Body of pancreas (tissue), 4 donors: ENCODE measurements at places on chromosomes 12 and 14. TPM values are rescaled to one million over a fixed set of nuclear protein-coding genes. Genes with fewer than 3 reads are reported as not detected.
A peak's percentile ranks its signal among the peaks of the same experiment; 100 is the strongest.

DNA sequence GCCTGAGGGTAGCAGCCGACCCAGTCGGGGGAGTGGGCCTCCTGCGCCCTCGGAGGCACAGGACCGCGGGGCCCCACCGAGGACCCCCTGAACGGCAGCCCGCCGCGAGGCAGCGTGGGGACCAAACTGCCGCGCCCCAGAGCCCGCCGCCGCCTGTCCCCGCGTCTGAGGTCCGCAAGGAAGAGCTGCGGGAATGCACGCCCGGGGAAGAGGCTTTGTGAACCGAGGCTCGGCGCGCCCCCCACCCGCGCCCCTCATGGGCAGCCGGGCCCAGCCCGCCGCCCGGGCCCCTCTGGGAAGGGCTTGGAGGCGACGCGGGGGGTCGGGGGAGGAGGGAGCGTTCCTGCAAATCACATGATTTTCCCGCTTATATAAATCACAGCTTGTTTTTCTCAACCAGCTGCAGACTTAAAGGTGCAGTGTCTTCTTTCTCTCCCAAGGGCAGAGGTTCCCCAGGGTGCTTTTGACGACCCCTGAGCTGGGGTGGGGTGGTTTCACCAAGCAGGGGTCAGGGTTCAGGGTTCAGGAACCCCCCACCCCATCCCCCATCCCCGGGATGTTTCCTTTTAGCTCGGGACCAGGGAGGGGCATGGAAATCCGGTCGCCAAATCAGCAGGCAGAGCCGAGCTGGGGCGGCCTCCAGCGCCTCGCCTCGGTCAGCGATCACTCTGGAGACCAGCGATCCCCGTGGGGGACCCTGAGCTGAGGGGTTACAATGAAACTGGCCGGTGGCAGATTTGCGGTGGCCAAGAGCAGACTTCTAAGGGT is 44.7 kb upstream of the ATP23 start:
- no peaks in the 10 kb centered on the region for H3K27me3 ChIP-seq
- peak overlapping the region; percentile 74 for H3K4me3 ChIP-seq
- peaks cover 58% of the 10 kb centered on the region for H3K4me1 ChIP-seq
- peak overlapping the region; percentile 87 for H3K27ac ChIP-seq
- DNase-seq, result peak; percentile 73

- H3K27me3 ChIP-seq, result no peaks in the 10 kb centered on the region
- no peaks in the 10 kb centered on the region for H3K36me3 ChIP-seq
These were observed 2.7 kb downstream of the KLRF1 start for GRCh38 chr12:9829982-9830381.

GRCh38 chr14:103209506-103209905 is 86.2 kb downstream of the TNFAIP2 start:
- H3K36me3 ChIP-seq, result no peaks in the 10 kb centered on the region
- H3K27ac ChIP-seq, result no peak overlapping the region
- H3K4me1 ChIP-seq, result peaks cover 22% of the 10 kb centered on the region
- no peak overlapping the region for H3K4me3 ChIP-seq

GRCh38 chr12:89597210-89597609 is 71.4 kb upstream of the POC1B start:
- H3K4me3 ChIP-seq, result no peak overlapping the region
- no peaks in the 10 kb centered on the region for H3K4me1 ChIP-seq
- no peak for DNase-seq
- no peak overlapping the region for H3K27ac ChIP-seq
- H3K36me3 ChIP-seq, result no peaks in the 10 kb centered on the region
- no peaks in the 10 kb centered on the region for H3K27me3 ChIP-seq

DNA sequence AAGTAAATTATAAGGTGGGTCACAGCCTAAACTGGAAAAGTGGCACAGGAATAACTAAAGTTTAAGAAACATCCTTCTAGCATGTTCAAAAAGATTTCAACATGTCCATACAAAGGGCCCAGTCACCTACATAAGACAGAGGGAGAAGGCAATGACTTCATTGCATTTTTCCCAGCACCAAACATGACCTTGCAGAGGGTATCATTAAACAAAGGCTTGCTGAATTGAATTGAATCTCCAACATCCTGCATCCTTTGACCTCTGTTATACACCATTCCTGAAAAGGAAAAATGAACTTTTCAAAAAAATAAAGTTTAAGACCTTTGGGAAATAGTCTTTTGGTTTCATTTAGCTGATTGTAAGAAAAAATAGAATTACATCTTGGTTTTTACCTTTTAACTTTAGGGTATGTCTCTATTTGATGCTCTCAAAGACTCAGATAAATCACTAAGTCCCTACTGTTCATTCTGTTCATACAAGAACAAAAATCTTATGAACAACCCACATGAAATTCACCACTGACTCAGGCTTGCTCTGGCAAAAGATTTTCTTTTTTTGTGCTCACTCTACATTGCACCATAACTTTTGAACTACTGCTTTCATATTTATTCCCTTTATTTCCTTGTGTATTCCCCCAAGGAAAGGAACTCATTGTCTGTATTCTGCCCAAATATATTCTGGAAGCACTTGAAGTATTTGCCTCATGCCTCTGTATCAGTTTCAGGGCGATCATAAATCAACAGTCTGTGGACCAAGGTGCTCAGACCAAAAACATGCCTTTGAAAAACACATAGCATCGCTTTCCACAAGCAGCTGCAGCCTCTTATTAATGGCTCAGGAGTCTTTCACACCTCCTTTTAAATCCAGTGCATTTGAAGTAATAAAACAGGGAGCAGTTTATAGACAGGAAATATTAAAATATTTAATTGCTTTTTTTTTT is 121.7 kb downstream of the DUSP6 start:
- no peak for DNase-seq
- H3K27me3 ChIP-seq, result no peaks in the 10 kb centered on the region
- no peaks in the 10 kb centered on the region for H3K36me3 ChIP-seq
- H3K4me1 ChIP-seq, result peaks cover 5% of the 10 kb centered on the region
- no peak overlapping the region for H3K4me3 ChIP-seq
- H3K27ac ChIP-seq, result no peak overlapping the region

DNA sequence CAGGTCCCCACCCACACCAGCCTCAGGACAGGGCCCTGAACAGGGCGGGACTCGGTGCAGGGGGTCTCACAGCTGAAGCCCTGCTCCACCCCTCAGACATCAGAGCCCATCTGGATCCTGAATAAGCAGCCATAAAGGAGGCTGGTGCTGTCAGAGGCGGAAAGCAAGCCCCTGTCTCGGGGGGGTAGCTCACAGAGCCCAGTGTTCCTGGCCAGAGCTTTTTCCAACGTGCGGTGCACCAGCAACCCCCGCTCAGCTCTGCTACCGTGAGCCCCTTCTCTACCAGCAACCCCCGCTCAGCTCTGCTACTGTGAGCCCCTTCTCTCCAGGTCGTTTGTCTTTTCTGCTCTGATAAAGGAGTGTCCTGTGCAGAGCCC is 136.5 kb upstream of the SFSWAP start:
- H3K4me1 ChIP-seq, result no peaks in the 10 kb centered on the region
- no peak overlapping the region for H3K27ac ChIP-seq
- H3K27me3 ChIP-seq, result no peaks in the 10 kb centered on the region
- H3K4me3 ChIP-seq, result no peak overlapping the region

DNA sequence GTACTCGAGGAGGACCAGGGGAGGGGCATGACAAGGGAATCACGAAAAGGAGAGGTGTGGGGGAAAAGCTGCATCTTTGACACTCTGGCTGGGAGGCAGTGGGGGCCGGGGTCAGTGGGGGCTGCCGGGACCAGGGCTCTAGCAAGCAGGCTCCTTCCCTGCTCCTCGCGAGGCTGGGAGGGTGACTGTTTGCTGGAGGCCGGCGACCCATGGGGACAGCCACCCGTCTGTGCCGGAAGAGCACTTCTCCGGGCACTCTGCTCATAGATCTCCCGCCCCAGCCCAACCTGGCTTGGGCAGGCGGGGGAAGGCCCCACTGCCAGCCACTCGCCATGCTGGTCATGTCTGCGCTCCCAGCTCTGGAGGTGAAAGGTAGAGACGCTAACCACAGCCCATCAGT is 130.7 kb downstream of the RBM19 start:
- no peaks in the 10 kb centered on the region for H3K27me3 ChIP-seq
- H3K27ac ChIP-seq, result no peak overlapping the region
- H3K36me3 ChIP-seq, result no peaks in the 10 kb centered on the region
- H3K4me3 ChIP-seq, result no peak overlapping the region
- DNase-seq, result no peak
- H3K4me1 ChIP-seq, result no peaks in the 10 kb centered on the region

GRCh38 chr12:47943623-47944340 is 19.6 kb upstream of the TMEM106C start:
- no peaks in the 10 kb centered on the region for H3K36me3 ChIP-seq
- H3K27me3 ChIP-seq, result no peaks in the 10 kb centered on the region
- H3K4me3 ChIP-seq, result no peak overlapping the region
- DNase-seq, result no peak
- no peak overlapping the region for H3K27ac ChIP-seq
- H3K4me1 ChIP-seq, result peaks cover 7% of the 10 kb centered on the region

DNA sequence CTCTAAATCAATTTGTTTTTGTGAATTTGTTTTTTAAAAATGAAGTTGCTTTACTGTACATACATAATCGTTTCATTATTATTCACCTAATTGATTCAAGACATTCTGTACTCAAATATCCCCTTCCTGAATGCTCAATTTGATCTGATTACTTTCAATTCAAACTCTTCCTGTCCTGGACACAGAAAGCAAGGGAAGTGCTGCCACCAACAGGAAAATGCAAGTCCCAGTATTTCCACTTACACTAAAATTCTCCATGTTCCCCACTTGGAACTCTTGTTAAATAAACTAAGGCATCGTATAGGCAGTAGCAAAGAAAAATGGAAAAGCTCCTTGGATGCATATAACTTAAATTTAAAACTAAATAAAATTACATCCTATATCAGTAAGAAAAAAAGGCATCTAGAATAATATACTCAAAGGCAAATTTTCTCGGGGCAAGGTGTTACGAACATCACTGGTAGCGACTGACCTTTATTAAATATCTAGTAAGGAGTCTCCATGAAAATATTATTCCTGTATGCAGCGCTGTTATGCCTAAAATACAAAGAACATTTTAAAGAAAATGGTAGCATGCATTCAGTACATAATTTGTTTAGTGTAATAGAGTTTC is 72.0 kb upstream of the DBX2 start:
- H3K4me1 ChIP-seq, result no peaks in the 10 kb centered on the region
- H3K4me3 ChIP-seq, result no peak overlapping the region
- no peaks in the 10 kb centered on the region for H3K27me3 ChIP-seq
- H3K36me3 ChIP-seq, result no peaks in the 10 kb centered on the region
- DNase-seq, result no peak

DNA sequence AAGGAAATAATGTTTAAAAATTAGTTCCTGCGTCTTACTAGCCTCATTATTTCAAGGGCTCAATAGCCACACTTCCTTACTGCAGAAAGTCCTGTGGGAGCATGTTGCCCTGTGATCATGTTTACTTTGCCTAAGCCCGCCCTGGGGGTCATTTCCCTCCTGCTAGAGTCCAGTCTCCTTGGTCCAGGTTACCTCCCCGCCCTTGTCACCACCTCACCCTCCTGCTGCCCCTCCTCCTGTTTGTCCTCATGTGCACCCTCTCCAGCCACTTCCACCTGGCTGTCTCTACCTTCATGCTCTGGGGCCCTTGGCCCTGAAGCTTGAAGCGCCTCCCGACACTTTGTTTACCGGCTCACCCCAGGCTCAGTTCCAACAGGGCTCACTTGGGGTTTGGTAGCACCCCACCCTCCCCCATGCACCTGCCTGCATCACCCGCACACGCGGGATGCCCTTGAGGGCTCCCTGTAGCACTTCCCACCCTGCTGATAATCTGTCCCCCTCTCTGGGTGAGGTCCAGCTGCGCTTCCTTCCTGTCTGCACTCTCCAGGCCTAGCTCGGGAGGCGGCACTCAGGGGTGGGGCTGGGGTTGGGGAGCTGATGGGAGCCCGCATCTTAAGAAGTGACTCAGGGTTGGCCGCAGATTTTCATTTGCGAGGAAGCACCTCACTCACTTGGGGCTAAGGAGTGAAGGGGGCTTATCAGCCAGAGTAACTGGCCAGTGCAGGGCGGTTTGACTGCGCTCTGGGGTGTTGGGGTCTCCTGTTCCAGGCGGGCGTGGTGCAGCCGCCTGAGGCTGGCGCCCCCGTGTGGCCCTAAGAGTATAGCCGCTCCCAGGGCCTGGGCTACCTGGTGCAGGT is 40.1 kb downstream of the SMIM41 start:
- H3K27ac ChIP-seq, result peak overlapping the region; percentile 44
- H3K36me3 ChIP-seq, result no peaks in the 10 kb centered on the region
- H3K27me3 ChIP-seq, result no peaks in the 10 kb centered on the region
- DNase-seq, result peak; percentile 73
- peaks cover 40% of the 10 kb centered on the region for H3K4me1 ChIP-seq
- H3K4me3 ChIP-seq, result no peak overlapping the region

DNA sequence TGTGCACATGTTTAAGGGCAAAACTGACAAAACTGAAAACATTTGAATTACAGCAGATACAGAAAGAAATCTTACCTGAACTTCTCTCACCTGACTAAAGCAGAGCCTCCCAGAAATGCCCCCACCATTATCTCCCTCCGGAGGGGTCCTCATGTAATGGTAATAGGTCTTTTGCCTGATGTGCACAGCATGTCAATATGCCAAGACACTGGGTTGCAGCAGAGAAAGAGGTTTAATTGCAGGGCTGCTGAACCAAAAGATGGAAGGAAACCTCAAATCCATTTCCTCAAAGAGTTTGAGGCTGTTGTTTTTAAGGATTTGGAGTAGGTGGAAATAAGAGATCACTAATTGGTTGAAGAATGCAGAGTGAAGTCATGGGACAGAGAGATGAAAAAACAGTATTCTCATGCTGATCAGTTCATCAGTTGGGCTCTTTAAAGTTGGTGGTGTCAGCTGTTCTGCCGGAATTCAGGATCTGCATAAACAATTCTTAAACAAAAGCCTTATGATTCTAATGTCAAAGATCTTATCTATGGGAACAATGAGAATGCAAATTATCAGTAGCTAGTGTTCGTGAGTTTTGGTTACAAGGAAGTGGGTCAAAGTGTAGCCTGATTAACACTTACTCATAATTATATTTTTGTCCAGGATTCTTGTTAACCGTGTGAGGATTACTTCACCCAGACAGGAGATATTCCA is 18.2 kb downstream of the ANG start:
- no peak overlapping the region for H3K27ac ChIP-seq
- H3K36me3 ChIP-seq, result no peaks in the 10 kb centered on the region
- no peaks in the 10 kb centered on the region for H3K27me3 ChIP-seq
- peaks cover 8% of the 10 kb centered on the region for H3K4me1 ChIP-seq

DNA sequence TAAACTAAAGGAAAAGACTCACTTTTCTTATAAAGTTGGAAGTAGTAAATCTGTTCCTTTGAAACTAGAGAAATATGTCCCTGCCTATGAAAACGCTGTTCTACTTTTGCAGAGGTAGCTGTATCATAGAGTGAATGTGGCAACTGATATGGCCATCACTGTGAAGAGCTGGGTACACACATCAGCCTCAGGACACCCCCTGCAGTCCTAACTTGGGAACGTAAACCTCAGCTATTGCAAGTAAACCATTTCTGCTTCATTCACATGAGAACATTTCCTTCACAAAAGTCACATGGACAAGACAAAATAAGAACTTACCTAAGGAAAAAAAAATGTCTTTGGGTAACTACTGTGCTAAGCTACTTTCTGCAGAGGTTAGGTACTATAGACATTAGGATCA is 233.3 kb upstream of the PPFIA2 start:
- no peak overlapping the region for H3K27ac ChIP-seq
- no peaks in the 10 kb centered on the region for H3K27me3 ChIP-seq
- no peaks in the 10 kb centered on the region for H3K36me3 ChIP-seq
- H3K4me1 ChIP-seq, result no peaks in the 10 kb centered on the region

- peak; percentile 51 for DNase-seq
- no peak overlapping the region for H3K4me3 ChIP-seq
These were observed 617.6 kb downstream of the LRFN5 start for GRCh38 chr14:42224053-42224888.

Gene COL2A1
- total RNA-seq, result not detected

Gene PRH2
- total RNA-seq, result not detected

Gene BIN2
- 1.0 TPM for total RNA-seq

Gene CLEC4D
- total RNA-seq, result not detected

Gene RERG
- total RNA-seq, result 13.8 TPM
